ENCODE measurements at places on chromosomes 2 and 18.

DNA sequence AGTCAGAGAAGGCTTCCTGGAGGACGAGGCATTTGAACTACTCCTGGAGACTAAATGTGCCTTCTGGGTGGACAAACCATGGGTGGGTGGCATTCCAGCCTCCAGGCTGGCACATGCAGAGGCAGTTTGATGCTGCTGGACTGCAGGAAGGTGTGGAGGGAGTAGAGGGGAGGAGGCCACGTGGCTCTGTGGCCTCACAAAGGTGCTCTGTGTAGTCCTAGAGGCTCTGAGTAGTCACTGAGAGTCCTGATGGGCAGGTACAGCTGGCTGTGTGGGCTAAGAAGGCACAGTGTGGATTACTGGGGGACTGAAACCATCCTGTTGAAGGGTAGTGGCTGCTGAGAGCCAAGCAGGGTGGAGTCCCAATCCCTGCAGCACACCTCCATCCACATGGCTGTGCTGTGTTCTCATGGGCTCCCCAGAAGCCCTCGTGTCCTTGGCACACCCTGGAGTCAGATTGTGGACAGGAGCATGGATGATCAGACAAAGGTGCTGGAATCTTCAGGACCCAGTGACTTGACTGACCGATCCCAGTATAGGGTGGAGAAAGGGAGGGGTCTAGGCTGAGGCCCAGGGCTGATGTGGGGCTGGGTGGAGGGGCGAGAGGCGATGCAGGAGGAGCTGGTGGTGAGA is 87.4 kb upstream of the HS6ST1 start:
- DNase-seq = no peak

GRCh38 chr2:53964987-53965687 is 5.7 kb downstream of the PSME4 start:
- no peak for DNase-seq

DNA sequence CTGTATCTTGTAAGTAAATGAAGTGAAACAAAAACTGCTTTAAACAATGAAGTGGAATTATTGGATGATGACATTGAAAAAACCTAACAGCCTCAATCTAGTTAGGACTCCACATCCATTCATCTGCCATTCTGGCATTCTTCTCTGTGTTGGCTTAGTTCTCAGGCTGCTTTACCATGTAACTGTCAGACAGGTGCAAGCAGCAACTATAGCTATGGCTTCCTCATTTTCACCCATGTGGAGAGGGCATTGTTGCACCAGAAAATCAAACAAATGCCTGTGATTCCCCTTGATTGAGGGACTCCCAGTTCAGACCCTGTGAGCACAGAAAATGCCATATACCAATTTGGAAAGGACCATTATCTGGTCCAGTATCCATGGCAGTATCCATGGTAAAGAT is 129.5 kb upstream of the NYAP2 start:
- DNase-seq = no peak

- no peak for DNase-seq
These were observed 20.9 kb upstream of the KDSR start for GRCh38 chr18:63387861-63388260.

- DNase-seq = no peak
These were observed 10.7 kb downstream of the MERTK start for GRCh38 chr2:111909079-111909478.

DNA sequence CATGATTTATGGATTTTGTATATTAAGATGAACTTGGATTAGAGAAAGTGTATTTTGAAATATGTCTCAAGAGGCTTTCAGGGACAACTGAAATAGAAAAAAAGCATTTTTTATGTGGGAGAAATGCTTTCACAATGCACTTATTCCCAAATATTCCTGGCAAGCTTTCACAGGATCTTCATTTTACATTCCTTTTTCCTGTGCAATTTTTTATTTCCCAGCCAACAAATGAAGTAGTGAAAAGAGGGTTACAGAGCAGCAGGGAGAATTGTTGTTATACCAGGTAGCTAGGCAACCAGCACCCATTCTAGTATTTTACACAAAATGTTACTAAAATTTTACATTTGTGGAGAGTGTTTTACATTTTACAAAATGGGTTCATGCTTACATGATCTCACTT is 167.0 kb upstream of the RPRM start:
- no peak for DNase-seq

GRCh38 chr2:111204706-111205105 is 84.0 kb downstream of the BCL2L11 start:
- DNase-seq = no peak

DNA sequence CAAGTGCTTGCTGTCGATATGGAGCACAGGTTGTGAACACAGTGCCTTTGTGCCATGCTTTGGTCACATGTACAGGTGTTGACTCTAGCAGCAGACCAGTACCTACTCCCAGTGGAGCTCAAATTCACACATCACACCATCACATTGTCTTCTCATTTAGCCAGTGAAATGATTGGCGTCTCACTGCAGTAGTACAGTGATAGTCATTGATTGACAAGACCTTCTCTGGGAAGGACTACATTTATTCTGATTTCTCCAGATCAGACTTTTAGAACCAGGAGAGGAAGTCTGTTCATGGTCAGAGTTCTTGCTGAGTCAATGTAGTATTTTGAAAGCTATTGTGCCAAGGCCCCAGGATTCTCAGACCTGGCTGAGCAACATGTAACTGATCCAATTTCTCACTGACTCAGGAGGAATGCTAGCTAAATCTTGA is 75.2 kb downstream of the FMNL2 start:
- DNase-seq = peak; percentile 47

DNA sequence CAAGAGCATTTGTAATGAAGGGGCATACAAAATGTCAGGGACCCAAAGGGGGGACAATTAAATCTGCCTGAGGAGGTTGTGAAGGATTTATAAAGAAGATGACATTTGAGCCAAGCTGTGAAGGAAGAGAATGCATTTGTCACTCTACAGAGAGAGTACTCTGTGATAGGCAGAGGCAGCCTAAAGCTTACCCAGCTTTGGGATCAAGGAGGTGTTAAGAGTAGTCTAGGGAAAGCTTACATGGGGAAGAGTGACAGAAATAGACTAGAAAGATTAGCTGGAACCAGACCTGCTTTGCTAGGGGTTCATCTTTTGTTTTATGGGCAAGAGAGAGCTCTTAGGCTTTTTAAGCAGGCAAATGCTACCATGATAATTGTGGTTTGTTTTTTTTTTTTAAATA is 169.1 kb upstream of the CYP26B1 start:
- no peak for DNase-seq

DNA sequence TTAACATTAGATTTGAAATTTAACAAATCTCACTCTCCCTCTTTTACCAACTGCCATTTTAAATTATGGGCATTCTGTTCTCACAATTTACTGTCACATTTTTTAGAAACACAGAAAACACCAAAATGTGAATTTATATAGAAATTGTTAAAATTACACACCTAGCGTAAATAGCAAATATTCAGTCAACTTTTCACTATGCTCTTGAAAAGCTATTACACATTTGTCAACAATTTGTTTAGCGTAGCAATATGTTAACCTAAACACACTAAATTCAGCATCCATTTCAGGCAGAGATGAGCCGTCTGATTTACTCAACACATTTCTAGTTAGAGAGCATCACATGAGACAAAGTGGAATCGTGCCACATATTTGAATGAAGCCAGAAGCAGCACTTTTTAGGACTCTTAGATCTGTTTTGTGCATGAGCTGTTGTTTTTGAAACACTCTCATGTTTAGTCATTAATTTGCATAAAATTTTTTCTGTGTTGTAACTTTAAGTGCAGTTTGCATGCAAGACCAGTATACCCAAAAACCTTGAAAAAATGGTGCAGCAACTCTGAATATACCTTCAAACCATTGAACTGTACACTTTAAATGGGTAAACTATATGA is 8.2 kb downstream of the TTC32 start:
- no peak for DNase-seq

DNA sequence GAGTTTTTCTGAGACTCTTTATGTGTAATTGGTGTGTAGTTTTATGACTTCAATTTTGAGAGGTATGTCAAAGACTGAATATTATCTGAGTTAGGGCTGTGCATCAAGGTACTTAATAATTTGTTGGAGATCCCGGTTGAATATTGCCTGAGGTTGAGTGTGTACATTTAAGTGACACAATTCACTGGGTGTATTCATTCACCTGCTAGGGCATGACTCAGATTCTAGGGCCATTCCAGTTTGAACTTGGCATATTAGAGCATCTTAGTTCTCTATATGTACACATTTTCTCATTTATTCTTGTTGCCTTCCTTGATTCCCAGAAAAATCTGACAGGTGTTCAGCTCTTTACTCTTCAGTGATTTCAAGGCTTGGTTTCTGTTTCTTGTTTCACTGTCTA is 12.5 kb downstream of the MAP4K4 start:
- no peak for DNase-seq

DNA sequence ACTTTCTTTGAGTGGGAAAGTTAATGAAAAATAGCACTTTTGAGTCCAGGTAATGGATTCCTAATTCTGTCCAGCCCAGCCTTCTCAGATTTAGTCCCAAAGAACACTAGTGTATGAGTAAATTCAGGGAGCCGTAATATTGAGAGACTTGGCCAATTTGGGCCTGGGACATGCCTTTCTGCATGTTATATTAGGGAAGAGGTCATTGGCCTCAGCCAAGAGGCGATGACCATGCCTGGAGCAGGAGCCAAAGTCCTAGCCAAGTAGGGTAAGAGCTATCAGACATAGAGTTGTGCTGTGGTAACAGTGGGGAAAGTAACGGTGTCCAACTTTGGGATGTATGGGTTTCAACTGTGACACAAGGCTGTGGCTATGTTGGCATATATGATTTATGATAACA is 336.5 kb upstream of the ZNF804A start:
- DNase-seq = no peak

GRCh38 chr2:203591642-203592041 is 56.5 kb upstream of the RAPH1 start:
- DNase-seq = no peak

DNA sequence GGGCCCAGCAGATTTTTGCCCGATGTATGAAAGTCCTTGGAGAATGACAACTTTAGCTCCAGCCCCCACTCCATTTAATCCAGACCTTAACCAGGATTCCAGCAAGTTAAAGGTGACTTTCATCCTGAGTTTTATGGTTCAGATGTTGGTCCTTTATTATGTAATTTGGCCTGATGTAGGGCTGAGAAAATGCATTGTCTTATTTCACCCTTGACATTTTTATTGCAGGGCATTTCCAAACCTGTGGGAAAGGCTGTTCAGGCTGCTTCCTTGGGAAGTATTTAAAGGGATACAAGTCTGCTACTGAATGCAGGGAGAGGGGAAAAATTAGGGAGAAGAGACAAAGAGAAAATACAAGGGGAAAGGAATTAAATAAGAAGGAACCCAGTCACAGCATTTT is 48.8 kb downstream of the ASB1 start:
- DNase-seq = no peak

GRCh38 chr2:7530001-7530400 is 612.8 kb downstream of the RNF144A start:
- DNase-seq = no peak

DNA sequence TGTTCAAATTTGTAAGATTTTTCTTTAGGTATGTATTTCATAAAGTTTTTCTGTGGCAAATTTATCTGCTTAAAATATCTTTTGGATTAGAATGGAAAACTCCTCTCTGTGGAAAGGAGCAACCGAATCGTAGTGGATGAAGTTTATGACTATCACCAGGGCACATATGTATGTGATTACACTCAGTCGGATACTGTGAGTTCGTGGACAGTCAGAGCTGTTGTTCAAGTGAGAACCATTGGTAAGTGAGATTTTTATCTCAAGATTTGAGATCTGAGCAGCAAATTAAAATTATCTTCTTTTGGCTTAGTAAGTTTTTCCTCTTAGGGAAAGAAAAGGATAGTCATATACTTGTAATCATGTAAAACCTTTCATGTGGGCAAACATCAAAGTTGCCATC is 14.2 kb downstream of the IL18RAP start:
- no peak for DNase-seq
